Renal pelvis (tissue), 12 donors: ENCODE measurements at places on chromosomes 12 and 14.

- DNase-seq, result no peak
These were observed 59.9 kb downstream of the TMCC3 start for GRCh38 chr12:94590428-94590827.

DNA sequence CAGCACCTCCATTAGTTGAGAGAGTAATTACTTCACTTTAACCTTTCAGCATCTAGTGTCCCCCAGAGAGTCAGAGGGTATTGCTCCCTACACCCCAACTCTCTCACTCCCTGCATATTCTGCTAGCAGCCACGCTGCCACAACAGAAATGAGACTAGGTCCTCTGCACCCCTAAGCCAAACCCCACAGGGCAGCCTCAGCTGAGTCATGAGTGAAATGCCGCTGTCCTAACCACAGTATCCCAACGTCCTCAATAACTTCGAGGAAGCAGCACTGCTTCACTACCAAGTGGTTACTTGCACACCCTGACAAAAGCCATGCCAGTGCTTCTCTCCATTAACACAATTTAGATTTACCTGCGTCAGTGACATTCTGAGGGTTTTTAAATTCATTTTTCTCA, 6.9 kb upstream of the LYZ start:
- no peak for DNase-seq

DNA sequence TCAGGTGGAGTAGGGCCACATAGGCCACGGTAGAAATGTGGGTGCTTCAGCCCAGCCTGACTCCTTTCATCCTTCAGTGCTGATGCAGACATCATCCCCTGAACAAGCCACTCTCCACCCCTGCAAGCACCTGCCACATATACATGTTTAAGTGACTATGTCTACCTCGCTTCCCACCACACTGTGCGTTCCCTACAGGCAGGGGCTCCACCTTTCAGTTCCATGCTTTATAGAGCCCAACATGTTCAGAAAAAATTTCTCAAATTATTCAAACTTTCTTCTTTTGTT, 11.6 kb downstream of the SLC7A7 start:
- DNase-seq, result no peak

GRCh38 chr12:13275241-13276085, 78.9 kb downstream of the EMP1 start:
- DNase-seq, result no peak

DNA sequence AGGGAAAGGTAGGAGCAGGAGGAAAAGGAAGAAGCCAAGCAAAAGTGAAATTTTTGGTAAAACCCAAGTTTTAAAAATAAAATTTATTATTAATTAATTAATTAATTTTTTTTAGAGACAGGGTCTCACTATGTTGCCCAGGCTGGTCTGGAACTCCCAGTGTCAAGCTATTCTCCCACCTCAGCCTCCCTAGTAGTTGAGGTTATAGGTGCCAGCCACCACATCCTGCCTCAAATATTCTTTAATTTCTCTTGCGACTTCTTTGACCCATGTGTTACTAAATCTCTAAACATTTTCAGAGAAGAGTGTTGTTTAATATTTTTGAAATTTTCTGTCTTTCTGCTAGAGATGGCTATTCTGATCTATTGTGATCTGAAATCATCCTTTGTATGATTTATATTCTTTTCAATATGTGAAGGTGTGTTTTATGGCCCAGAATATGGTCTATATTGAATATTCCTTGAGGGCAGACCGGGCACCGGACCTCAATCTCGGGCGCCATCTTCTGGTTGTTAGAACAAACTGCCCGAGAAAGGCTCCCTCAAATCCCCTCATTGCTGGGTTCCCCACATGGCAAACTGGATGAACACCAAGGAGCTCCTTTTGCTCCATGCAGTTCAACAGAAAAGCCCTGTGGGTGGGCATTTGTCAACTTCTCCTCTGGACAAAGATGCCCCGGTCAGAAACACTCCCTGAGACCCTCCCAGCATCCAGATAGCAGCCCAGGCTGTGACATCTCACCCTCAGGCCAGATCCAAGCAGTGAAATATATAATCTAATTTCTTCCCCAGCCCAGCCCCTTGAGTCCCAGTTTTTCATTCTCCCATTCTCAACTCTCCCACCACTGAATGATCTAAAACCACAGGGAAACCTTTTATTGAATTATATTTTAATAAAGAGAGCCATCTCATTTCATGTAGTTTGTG, 110.5 kb downstream of the ASCL4 start:
- peak; percentile 24 for DNase-seq

DNA sequence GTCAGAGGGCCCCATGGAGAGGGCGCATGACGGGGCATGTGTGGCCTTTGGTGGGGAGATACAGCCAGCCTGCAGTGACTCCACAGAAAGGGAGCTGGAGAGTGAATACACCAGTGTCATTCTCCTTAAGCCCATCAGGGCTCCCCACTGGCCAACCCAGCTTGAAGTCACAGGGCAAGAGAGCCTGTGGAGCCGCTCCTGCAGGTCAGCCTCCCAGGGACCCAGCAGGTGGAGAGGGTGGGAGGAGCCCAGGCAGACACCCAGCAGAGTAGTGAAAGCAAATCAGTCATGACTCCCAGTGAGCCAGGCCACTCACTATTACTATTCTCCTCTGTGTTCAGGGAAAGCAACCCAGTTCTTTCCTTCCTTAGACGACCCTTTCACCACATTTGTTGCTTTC, 110.0 kb upstream of the CPM start:
- DNase-seq, result no peak

DNA sequence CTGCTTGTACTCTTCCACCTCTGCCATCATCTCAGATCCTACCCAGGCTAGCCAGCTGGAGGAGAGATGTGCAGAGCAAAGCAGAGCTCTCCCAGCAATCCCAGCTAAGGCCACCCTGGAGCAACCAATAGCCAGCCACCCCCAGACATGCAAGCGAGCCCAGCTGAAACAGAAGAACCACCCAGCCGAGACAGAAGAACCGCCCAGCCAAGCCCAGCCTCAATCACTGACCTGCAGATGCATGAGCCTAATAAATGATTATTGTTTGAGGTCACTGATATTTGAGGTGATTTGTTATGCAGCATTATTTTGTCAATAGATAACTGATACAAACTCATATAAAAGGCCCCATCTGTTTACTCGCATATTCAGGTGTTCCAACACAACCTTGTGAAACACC, 106.3 kb downstream of the SCARB1 start:
- no peak for DNase-seq

- no peak for DNase-seq
These were observed 105.2 kb downstream of the BBS10 start for GRCh38 chr12:76242813-76243550.

- DNase-seq, result peak; percentile 58
These were observed 15.5 kb upstream of the KRR1 start for GRCh38 chr12:75526655-75527511.

DNA sequence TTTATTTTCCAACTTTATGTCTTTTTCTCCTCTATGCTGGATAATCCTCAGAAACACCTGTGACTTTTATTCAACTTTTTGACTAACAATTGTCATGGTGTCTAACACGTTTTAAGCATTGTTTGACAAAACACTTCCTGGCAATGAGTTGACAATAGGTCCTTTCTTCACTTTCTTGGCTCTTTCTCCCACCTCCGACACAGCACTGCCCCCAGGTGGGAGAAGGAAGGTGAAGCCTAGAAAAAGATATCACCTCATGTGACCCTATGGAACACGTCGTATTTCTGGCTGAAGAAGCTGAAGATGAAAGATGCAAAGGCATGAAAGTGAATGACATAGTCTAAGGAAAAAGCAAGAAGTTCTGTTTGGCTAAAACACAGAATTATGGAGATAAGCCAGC, 430.0 kb downstream of the ETNK1 start:
- no peak for DNase-seq

DNA sequence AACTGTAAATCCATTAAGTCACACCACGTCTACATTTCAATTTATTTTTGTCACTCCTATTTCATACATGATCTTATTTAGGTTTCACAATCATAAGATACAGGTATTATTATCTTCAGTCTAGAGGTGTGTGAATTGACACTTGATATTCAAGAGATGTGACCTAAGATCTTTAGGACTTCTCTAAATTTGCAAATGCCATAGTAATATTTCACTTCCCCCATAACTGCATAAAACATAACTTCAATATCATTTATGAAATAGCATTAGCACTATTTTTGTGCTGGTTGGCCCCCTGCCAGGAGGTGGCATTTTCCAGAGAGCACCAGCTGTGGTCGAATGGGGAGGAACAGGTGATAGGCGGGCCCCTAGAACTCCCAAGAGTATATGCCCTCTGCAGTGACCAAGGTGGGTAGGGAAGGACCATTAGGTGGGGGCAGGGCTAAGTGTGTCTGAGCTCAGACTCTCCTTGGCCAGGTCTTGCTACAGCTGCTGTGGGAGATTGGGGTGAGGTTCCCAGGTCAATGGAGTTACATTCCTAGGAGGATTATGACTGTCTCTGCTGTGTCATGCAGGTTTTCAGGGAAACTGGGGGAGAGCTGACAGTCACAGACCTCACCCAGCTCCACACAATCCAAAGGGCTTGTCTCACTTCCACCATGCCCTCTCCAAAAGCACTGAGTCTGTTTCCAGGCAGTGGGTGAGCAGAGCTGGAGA, 49.2 kb upstream of the ERGIC2 start:
- DNase-seq, result no peak

DNA sequence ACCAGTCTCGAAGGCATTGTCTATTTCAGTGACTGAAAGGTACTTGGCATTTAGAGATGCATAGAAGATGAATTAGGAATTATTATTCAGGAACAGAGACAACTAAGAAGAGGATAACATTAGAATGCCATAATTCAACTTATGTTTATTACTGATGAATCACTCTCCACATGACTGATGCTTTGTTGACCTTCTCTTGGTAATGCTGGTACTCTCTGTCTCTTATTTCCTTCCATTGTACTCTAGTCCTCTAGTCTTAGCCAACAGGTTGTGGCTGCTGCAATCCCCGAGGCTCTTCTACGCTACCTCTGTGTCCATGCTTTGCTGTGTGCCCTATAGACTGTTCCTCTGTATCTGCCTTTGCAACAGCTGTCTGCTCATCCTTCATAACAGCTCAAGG, 652.9 kb downstream of the NRXN3 start:
- DNase-seq, result no peak

DNA sequence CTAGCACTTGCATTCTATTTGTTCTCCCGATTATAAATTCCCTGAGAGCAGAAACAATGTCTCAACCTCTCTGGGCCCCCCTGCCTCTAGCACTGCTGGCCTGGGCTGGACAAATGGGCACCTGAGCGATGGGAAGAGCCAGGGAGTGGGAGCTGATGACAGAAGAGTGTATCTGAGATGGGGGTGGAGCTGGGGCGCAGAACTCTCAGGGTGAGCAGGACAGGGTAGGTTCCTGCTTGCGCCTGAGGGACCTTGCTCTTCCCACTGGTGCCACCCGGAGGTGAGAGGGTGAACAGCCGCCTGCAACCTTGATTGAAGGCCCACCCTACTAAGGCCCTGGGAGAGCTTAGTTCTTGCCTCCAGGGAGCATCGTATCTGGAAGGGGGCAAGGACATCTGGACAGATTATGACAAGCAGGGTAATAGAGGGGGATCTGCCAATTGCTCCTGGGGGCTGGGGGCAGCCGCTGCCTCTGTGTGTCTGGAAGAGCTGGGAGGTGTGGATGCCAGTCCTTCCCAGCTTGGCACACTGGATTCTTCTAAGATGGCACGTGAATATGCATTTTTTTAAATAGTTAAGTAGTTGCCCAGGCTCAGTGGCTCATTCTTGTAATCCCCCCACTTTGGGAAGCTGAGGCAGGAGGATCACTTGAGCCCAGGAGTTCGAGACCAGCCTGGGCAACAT, 43.0 kb upstream of the TSPAN9 start:
- DNase-seq, result peak; percentile 73

DNA sequence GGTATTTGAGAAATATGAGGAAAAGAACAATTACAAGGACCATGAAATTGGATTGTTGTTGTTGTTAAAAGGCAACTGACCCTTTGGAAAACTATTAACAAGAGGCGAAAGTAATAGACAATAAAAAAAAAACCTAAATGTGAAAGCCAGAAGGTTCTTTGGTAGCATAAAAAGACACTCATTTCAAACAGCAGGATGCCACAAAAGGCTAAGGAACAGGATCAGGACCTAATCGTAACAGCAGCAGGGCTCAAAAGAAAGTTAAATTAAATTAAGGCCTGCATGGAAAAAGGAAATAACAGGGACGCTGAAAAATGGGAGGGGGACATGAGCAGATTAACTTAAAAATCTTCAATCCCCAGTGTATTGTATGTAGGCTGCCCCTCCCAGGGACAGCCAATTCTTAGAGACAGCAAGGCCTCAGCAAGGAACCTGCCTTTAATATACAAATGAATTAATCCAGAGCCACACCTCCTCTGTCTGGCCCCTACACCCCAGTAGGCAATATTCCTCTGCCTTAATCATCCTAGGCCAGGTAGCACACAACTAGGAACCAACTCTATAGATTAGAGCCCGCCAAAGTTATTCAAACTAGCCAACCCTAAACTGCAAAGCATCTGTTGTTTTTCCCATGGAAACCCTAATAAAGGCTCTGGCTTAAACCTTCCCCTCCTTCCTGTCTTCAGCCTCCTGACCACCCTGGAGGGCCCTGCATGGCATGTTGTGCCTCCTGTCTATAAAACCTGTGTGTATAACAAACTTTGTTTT, 28.4 kb upstream of the AP4S1 start:
- DNase-seq, result no peak

GRCh38 chr14:20603813-20604690, 12.9 kb upstream of the RNASE12 start:
- no peak for DNase-seq

GRCh38 chr12:14775636-14775980, 27.7 kb downstream of the WBP11 start:
- no peak for DNase-seq

GRCh38 chr12:7108003-7108795, 815 bp downstream of the C1RL start:
- DNase-seq, result no peak

DNA sequence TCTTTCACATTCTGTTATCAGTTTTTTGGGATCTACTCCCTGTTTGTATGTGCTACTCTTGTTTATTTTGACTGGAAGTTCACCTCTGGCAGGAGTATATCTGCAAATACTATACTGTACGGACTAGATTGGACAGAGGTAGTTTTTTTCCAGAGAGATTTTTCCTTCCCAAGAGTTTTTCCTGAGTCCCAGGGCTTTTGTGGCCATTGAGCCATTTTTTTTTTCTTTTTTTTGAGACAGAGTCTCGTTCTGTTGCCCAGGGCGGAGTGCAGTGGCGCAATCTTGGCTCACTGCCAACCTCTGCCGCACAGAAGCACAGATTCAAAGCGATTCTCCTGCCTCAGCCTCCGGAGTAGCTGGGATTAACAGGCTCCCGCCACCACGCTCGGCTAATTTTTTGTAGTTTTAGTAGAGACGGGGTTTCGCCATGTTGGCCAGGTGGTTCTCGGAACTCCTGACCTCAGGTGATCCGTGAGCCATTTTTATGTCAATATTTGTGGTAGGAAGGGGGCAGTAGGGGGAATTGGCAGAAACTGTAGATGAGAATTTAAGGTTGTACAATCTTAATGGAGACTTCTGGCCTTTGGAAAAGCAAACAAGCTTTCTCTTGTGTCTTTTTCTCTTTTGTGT, 19.4 kb downstream of the KTN1 start:
- DNase-seq, result no peak

DNA sequence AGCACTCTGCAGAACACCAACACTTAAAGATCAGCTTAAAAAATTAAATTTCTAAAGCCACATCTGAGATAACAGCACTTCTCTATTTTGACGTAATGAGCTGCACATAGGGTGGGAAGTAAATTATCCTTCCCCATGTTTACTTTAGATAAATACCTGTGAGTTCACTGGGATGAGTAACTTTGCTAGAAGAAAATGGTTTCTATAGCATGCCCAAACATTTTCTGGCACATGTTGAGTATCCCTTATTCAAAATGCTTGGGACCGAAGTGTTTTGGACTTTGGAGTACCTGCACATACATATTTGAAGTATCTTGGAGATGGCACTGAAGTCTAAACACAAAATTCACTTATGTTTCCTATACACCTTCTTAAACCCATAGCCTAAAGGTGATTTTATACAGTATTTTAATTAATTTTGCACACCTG, 6.6 kb downstream of the SLC38A2 start:
- no peak for DNase-seq
